ENCODE measurements at places on chromosomes 11 and 22. TPM values are rescaled to one million over a fixed set of nuclear protein-coding genes. Genes with fewer than 3 reads are reported as not detected.

The HOATZ gene
- total RNA-seq: not detected

The CEP126 gene
- 1.8 TPM for total RNA-seq

DNA sequence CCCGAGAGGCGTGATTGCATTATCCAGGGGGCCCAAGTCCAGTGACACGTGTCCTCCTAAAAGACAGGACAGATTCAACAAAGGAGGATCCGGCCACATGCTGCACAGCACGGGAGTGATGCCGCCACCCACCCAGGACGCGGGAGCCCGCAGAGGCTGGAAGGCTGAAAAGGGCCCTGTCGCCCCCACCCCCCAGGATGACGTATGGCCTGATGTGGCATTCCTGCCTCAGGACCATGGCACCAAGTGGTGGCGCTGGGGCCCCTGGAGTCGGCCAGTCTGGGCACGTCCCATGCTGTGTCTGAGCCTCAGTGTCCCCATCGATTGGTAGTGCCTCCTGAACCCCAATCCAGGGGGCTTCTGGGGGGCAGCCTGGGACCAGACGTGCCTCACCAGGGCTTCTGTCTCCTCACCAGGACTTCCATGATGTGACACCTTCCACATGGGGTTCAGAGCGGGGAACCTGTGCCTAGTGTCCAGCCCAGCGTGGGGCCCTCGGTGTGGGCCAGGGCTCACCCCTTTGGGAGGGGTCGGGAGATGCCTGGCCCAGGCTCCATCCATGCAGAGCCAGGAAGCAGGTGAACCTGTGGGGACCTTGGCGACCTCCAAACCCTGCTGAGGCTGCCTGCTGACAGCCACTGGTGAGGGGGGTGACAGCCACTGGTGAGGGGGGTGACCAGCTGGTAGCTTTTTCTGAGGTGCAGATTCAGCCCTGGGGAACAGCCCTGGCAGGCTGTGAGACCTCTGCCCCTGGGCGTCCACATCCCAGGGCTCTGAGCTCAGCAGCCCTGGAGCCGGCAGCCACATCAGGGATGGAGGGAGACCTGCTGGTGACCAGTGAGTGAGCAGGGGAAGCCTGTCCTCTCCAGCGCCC is 75.3 kb downstream of the KCNQ1 start:
- H3K4me3 ChIP-seq: no peak overlapping the region
- H3K27me3 ChIP-seq: no peaks in the 10 kb centered on the region
- H3K27ac ChIP-seq: no peak overlapping the region
- no peaks in the 10 kb centered on the region for H3K36me3 ChIP-seq
- H3K4me1 ChIP-seq: peaks cover 5% of the 10 kb centered on the region
- no peak for DNase-seq

GRCh38 chr22:27537501-27537900 is 264.1 kb downstream of the MN1 start:
- H3K27ac ChIP-seq: no peak overlapping the region
- H3K36me3 ChIP-seq: no peaks in the 10 kb centered on the region
- DNase-seq: no peak
- H3K27me3 ChIP-seq: no peaks in the 10 kb centered on the region
- H3K4me1 ChIP-seq: no peaks in the 10 kb centered on the region

GRCh38 chr11:2742201-2742600 is 42.4 kb upstream of the KCNQ1OT1 start:
- no peak for DNase-seq
- no peak overlapping the region for H3K4me3 ChIP-seq
- no peaks in the 10 kb centered on the region for H3K27me3 ChIP-seq
- no peaks in the 10 kb centered on the region for H3K36me3 ChIP-seq
- H3K4me1 ChIP-seq: no peaks in the 10 kb centered on the region

DNA sequence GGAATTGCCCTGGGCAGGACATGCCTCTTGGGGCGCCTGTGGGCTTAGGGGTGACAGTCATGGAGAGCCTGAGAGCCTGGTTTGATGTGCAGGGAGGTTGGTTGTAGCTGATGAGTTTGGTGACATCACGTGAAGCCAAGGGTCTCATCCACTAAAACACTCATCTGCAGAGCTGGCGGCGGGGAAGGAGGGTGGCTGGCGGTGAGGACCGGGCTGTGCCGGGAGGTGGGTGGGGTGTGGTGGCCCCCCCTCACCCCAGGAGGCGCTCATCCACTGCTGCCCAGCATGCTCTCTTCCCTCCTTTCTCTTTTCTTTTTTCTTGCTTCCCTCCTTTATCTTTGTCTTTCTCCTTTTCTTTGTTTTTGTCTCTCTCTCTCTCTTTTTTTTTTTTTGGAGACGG is 49.0 kb downstream of the GRAMD4 start:
- no peak overlapping the region for H3K4me3 ChIP-seq
- no peaks in the 10 kb centered on the region for H3K27me3 ChIP-seq
- no peak overlapping the region for H3K27ac ChIP-seq

DNA sequence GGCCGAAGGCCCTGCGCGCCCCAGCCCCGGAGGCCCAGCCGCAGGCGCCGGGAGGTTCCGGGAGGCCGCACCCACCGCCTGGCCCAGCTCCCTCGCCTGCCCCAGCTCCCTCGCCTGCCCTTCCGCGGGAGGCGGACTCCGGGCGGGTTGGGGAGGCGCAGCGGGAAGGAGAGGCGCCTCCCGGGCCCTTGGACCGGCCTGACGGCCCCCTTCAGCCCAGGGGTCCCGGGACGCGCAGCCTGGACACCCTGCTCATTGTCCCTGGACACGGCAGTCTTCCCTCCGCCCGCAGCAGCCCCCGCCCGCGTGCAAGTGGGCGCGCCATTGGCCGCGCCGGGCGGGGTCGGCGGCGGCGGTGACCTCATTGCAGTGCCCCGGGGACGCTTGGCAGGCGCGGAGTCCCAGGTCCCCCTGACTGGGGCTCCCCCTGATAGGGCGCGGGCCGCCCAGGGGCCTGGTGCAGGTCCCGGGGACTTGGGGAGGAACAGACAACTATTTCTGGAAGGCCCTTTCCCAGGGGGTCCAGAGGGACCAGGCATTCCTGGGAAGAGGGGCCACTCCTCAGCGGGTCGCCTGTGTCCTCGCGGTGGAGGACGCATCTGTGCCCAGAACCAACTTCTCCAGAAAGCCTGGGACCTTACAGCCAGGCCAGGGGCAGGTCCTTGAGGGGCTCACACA is 501 bp downstream of the CD151 start:
- peak; percentile 64 for DNase-seq
- no peaks in the 10 kb centered on the region for H3K36me3 ChIP-seq
- H3K4me3 ChIP-seq: peak overlapping the region; percentile 75
- H3K4me1 ChIP-seq: peaks cover 26% of the 10 kb centered on the region
